ENCODE measurements at places on chromosomes 6 and 20.
A peak's percentile ranks its signal among the peaks of the same experiment; 100 is the strongest.

DNA sequence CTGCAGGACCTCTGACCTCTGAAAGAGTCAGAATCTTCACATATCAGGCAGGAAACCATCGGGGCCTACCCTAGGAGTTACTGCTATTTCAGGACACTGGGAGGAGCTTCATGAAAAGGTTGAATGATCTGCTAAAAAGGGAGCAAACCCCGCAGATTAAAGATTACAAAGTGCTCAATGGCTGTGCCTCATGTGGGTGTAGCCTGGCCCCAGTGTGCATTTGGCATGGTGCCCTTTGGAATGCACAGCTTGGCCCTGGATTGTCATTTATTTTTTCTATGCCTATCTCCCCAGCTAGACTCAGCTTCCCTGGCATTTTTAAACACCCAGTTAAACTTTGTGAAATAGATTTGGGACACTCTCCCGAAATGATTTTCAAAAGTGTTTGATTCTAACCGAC, 368.5 kb upstream of the SPTLC3 start:
- DNase-seq: no peak

DNA sequence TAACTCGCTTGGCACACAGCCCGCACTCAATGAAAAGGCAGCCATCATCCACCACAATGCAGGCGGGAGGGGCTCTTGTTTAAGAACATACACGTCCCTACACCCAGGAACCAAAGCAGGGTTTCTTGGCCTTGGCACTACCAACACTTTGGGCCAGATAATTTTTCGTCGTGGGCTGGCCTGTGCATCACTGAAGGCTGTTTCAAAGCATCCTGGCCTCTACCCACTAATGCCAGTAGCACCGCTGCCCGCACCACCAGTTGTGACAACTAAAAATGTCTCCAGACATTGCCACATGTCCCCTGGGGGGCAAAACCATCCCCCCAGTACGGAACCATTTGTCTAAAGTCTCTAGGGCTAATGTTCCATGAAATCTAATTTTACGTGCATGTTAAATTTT, 13.0 kb downstream of the UQCC2 start:
- DNase-seq: no peak

- DNase-seq: no peak
Observed at GRCh38 chr6:146135167-146135566, 106.3 kb downstream of the GRM1 start.

GRCh38 chr6:32149932-32150870, 1.5 kb downstream of the PRRT1 start:
- DNase-seq: no peak

DNA sequence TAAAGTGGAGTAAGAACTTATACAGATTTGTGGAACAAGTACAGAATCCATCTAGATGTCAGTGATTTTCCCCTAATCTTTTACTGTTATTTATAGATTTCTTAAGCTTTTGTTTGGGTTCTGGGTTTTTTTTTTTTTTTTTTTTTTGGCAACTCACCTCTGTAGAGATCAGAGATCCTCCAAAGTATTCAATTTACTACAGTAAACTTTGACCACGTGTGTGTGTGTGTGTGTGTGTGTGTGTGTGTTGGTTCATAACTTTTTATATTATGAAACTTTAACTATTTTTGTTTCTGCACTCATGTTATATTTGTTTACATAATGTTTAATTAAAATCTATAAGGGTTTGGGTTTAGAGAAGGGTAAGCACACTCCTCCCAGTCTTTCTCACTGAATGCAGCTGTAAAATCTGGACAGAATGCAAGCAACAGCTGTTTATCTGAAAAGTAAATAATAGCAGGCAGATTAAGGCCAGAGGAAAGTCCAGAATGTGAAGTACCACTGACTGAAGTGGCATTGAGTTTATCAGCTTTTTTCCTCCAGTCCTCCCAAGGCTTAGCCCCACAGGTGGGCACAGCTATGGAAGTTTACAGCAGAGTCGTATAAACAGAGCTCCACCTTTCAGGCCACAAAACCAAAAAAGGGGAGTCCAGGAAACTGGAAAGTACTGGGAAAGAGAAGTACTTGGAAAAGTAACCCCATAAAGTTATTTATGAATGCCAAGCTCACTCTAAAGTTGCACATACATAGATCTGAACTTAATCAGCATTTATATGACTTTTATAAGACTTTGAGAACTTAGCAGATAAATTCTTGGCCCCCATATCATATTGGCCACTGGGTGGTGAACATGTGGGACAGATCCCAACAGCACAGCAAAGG, 43.0 kb upstream of the CD2AP start:
- no peak for DNase-seq

DNA sequence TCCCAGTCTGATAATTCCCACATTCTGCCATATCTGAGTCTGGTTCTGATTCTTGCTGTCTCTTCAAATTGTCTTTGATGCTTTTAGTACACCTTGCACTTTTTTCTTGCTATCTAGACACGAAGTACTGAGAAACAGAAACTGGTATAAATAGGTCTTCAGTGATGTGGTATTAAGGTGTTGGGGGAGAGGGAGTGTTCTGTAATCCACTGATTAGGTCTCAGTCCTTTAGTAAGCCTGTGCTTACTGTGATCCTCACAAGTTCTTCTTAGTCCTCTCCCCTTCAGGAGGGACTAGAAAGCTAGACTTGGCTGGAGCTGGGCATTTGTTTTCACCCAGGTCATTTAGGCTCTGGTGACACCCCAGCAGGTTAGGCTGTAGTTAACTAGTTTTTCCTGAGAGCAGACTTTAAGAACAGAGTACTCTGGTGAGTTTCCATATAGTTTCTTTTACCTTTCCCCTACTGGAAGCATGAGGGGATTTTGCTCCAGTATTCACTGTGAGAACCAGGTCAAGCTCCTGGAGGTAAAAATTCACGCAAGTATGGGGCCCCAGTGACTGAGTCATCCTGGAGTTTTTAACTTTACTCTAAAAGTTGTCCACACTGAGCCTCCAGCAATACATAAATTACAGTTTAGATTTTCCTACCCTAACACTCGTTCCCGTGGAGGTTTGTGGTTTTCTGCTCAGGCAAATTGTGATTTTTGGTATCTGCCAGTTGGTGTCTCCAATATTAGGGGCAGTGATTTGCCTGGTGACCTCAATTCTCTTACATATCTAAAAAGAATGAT, 154.6 kb downstream of the CDKAL1 start:
- peak; percentile 39 for DNase-seq

DNA sequence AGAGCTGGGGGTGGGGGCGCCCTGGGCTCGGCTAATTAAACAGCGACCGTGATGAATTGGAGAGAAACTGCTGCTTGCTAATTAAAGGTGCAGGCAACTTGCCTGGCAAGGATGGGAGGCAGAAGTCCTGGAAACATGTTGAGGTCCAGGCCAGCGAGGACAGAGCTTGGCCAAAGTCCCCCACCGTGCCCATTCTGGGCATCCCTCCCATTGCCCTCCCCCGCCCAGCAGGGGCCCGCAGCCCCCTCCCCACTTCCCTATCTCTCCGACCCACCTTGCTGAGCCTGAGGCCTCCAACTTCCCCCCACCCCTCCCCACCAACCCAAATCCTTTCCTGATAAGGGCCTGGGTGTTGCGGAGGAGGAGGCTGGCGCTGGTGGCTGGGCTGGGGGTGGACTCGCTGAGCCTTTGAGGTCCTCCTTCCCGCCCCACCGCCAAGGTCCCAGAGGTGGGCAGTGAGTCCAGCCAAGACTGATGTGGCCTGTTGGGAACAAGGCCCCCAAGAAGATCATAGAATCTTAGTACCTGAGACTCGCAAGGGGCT, 23.3 kb downstream of the C20orf203 start:
- DNase-seq: no peak

DNA sequence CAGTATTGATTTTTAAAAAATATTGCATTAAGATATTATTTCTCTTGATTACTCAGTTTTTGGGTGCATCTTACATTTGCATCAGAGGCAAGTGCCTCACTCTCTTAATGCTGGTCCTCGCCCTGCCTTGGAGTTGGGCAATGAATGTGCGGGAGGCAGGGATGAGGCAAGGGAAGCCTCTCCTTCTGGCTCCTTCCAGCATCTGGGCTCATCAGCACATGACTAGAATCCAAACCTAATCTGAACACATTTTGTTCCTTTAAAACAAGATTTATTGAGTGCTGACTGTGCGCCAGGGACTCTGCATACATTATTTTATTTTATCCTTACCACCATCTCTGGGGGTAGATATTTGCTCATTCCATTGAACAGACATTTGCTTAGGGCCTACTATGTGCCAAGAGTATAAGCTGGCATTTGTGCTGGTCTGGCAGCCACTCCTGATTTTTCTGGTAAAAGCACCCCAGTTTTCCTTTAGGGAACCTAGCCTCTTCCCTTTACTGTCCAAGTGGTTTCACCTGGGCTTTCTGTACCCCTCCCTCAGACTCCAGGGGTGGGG, 71.9 kb upstream of the ZNFX1 start:
- no peak for DNase-seq

DNA sequence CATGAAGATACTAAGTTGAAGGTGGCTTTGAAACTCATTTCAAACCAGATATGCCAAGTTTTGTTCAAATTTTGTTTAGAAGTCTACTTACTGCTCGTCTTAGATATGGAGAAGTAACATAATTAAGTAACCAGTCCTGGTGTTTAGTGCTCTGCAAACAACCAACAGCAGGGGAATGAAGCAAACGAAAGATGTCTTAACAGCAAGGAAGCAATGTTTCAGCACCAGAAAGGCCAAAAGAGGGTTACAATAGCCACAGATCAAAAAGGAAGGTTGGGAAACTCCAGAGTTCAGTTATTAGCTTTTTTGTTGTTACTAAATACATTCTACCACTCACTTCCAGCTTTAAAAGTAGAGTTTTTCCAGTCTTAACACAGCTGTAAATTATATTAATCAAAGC, 45.1 kb downstream of the LHFPL5 start:
- DNase-seq: no peak

GRCh38 chr6:104629826-104630225, 229.9 kb downstream of the HACE1 start:
- DNase-seq: no peak

GRCh38 chr6:72748759-72749158, 126.9 kb downstream of the KCNQ5 start:
- peak; percentile 82 for DNase-seq

DNA sequence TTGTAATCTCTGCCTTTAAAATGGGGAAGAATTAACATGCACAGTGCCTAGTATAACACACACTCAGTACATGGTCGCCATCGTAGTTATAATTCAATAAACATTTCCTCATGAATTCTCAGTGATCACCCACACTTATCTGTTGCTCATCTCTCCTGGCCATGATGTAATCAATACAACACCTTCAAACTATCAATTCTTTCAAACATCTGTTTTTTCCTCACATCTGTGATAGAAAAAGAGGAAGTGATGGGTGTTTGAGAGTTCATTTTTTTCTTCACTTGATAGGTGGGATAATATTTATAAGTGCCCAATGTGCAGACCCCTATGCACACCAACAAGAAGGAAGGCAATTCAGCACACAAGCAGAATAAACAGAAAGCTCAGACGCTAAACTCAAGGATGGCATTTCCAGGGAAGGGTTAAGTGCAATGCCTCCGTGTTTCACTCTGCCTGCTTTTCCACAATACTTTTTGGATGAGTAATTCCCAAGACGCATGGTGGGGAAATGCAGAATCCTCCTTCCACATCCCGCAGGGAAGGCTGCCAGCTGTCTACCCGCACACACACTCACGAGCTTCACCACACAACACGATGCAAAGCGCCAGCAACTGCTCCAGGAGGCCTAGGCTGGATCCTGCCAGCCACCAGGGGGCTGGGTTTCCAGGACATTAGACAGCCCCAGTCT, 100.3 kb downstream of the GMPR start:
- peak; percentile 96 for DNase-seq

DNA sequence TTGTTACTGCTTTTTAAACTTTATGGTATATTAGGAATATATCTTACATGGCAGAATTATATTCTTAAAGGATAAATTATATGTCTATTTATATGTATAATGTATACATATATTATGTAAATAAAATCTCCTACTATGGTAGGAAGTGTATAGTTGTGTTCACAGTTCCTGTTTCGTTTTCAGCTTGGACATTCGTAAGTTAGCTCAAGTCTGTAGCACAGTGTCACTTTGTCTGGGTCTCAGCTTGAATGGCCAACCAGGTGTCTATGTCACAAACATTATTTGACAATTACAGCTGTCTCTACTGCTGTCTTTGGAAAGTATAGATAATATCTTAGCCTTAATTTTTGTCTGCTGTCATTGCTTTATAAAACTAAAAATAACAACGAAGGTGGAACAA, 303.9 kb downstream of the CDKAL1 start:
- DNase-seq: no peak

- DNase-seq: no peak
Observed at GRCh38 chr6:130913120-130913519, 85.9 kb downstream of the SMLR1 start.

- no peak for DNase-seq
Observed at GRCh38 chr6:6689400-6690143, 101.1 kb downstream of the LY86 start.

DNA sequence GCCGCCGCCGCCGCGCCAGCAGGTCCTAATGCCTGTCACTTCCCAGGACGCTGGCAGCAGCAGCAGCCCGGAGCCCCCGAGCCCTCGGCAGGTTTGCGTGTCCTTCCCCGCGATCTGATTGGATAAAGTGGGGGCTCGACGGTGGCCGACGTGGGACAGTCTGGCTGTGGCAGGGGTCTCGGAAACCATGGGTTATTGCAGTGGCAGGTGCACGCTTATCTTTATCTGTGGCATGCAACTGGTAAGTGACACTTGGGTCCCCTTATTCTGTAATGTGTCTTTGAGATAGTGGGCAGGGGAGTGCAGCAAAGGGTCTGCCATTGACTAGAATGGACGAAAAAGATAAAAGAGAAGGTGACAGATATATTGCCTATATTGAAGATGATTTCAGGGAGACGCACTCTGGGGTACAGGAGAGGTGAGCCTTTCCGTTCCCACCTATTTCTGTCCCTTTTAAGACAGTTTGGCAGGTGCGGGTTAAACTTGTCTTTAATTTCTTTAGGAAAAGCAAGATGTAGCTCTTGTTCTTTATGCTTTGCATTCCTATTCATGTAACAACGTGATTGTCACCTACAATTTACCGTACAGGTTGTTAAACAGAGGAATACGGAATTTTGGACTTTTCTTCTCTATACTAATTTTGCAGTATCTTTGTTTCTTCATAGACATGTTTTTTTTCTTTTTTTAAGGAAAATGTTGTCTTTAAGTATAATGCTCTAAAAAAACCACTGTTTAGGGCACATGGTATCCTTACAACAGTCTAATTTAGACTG, 535 bp downstream of the NKAIN2 start:
- no peak for DNase-seq

DNA sequence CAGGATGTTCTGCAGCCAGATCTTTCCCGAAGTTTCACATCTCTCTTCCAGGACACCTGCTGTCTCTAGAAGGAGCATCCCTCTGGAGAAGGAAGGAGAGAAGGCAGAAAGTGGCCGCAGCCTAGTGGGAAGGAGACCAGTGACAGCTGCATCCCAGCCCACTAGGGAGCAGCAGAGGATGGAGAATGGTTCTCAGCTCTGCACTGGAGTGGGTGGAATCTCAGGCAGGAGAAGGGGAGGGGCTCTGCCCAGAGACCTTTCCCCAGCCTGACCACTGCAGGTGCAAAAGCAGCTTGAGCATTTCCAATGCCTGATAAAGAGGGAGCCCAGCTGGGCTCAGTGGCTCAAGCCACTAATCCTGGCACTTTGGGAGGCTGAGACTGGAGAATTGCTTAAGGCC, 32.3 kb downstream of the NCR2 start:
- DNase-seq: peak; percentile 57
